ACHN (cell line): ENCODE measurements at places on chromosomes 5 and 9.

DNA sequence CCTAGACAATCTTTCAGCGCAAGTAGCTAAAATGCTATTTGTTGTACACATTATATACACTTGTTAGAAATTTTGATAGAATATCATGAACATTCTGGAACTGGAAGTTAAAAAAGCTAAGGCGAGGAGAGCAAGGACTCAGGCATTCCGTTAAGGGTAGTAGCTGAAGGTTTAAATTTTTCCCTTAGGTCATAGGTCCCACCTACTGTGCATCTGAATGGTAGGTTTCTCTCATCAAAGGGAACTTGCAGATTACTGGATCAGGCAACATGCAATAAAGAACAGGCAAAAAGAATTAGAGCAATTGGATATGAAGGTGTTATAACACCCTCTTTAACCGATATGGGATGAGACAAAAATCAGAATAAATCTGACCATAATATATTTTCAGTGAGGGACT, 32.8 kb downstream of the TMEM161B start:
- no peak for DNase-seq

GRCh38 chr9:126945682-126946081, 31.1 kb downstream of the RALGPS1 start:
- no peak for DNase-seq

- DNase-seq: no peak
Observed at GRCh38 chr9:72396247-72397091, 31.5 kb upstream of the ZFAND5 start.

DNA sequence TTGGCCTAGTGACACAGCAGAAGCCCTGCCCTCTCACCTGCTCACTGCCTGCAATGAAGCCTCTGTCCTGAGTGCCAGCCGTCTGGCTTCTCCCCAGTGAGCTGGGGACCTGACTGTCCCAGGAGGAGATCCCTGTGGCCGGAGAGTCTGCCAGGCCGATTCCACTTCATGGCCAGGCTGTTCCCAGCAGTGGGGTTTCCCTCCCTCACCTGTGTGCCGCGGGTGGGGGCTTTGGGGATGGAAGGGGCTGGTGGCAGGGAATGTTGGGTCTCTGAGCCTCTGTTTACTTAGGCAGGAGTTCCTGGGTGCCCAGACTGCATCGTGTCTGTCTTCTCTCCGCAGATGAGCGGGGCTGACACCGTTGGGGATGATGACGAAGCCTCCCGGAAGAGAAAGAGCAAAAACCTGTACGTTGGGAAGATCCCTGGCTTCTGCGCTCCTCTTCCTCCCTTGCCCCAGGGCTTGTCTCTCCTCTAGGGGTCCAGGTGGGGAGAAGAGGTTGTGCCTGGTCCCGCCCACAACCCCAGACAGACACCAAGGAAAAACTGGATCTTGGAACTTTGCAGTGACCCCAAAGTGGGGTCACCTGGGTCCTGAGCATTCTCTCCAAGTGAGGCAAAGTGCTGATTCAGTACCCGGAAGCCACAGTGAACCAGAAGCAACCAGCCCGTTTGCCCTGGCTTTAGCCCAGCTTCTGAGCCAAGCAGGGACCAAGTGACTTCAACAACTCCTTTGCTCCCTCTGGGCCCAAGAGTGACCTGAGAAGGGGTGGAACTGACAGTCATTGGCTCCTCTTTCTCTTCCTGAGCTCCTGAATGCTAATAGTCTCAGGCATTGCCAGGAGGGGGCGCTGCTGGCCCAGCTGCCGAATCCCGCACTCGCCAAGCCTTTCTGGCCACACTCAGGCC, 127.7 kb downstream of the RGS3 start:
- DNase-seq: peak; percentile 67

- DNase-seq: no peak
Observed at GRCh38 chr5:139828207-139828895, 32.7 kb downstream of the PSD2 start.

- no peak for DNase-seq
Observed at GRCh38 chr5:120610145-120610544, 146.0 kb downstream of the PRR16 start.

DNA sequence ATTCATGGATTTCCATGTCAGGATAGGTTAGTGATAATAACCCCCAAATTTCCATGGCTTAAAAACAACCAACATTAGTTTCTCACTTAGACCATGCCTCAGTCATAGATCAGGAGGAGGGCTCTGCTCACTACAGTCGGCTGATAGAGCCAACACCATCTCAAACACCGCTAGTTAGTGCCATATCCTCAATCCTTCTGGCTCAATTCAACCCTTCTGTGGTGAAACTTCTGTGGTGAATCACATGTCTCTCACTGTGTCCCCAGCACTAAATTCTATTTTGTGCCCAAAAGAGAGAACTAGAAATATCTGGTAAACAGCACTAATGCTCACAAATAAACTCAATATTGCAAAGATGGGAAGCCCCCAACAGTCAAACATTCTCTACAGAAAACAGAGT, 21.1 kb downstream of the ECPAS start:
- DNase-seq: no peak

- DNase-seq: no peak
Observed at GRCh38 chr9:112559629-112560413, 73.2 kb downstream of the KIAA1958 start.

GRCh38 chr5:1948111-1948510, 65.4 kb upstream of the IRX4 start:
- DNase-seq: no peak

- no peak for DNase-seq
Observed at GRCh38 chr9:18427691-18428090, 46.3 kb upstream of the ADAMTSL1 start.

DNA sequence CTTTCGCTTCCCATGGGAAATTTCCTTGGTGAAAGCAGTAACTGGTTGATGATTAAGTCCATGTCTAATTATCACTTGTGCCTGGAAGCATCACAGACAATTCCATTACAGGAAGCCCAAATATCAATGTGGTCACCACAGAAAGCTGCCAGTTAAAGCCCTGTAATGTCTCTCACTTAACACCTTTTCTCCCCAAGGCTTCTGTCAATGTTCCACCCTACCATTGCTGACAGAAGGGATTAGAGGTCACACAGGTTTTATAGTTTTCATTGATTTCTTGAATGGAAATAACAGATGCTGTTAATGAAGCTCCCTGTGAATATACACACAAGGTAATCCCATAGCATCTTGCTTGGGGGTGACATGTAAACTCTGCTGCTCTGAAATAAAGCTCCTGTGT, 279.2 kb downstream of the COX7C start:
- no peak for DNase-seq

- no peak for DNase-seq
Observed at GRCh38 chr5:57717555-57717954, 234.9 kb upstream of the ACTBL2 start.

DNA sequence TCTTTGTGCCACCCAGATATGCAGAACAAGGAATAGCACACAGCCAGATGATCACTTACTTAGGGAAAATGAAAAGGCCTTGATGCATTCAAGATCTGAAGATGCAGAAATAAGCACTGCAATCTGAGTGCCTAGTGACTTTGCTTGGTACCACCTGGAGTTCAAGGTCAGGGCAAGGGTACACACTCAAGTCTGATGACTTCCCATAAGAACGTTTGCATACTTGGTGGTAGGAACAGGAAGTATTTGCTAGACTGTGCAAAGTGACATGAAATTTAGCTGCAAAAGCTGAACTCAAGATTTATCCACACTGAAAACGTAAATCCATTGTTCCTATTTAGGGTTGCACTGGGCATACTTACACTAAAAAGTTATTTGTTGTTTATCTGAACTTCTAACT, 177.1 kb downstream of the PIK3R1 start:
- DNase-seq: no peak

- no peak for DNase-seq
Observed at GRCh38 chr9:122777935-122778627, 10.7 kb upstream of the OR5C1 start.

DNA sequence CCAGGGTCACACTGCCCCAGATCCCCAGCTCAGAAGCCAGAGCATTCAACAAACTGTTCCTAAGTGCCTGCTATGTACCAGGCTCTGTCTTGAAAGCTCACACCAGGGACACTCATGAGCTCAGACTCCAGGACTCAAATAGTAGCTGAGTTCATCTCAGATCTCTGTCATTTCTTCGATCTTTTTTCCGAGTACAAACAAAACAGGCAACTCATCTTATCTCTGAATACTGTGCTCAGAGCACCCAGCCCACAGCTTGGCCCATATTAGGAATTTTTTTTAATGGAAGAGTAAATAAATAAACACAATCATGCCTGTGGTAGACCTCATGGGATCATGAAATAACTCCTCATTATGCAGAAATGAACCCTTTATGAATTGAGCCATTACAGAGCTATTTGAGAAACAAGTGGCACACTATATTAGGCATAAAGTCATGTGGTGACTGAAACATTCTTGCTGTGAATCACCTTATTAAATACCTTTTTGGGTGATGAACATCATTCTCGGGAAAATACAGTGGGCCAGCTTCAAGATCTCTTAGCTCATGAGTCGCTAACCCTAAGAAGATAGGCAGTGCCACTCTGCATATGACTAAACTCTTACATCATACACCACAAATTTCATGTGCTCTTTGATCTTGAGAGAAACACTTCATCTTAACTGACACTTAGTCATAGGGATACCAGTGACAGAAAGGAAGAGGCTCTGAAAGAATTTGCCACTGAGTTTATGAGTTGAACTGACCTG, 9.9 kb downstream of the SH3RF2 start:
- peak; percentile 79 for DNase-seq

- no peak for DNase-seq
Observed at GRCh38 chr5:162323466-162323865, 255.9 kb downstream of the GABRG2 start.

DNA sequence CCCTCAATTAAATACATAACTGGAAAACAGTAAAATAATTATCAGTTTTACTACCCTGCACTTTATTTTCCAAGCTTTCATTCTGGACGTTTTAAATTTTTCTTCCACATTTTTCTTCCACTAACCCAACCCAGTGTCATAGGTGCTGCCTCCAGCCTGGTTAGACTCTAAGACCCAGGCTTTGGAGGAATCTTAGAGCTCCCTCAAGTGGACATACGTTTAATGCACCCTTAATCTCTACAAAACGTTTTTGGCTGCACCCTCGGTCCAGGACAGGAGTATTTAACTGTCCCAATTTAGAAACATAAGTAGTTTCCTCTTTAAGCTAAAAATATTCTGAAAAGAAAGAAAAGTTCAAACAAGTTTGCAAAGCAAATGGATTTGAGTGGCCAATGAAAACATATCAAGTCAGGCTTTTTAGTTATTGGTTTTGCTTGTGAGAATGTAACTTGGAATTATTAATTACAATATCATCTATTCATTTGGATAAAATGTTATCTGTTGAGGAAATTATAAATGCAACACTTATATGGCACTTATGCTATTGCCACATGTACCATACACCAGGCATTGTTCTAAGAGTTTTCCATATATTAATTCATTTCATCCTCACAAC, 38.9 kb downstream of the CDH6 start:
- DNase-seq: peak; percentile 63
